ENCODE measurements at places on chromosomes 2 and 18.

DNA sequence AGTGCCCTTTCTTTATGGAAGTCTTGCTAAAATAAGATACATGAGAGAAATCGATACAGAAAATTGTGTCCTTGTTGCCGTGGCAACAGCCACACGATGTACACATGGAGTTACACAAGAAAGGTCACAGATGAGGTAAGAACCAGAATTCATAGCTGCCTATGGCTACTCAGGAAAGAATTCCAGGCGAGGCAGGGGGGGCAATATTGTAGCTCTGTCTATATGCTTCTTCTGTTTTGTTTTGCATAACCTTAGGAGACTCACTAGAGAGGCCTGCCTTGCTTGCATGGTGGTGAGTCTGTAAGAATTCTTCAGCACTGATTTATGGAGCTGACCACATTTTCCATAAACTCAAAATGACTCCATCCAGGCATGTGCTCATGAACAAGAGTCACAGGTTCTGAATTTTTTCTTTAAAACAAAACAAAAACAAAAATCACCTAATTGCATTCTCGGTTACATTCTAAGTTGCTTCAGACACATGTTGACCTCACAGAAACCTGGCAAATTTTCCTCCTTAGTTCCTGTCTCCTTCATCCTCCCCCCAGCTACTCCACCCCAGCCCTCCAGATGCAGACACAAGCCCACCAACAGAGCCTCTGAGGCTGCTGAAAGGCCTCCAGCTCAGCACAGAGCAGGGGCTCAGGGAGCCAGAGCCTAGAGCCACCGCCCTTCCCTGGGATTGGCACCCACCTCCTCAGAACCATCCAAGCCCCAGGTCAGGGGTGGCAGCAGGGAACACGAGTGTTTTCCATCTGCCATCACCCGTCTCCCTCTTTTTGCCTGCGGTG is 183.5 kb downstream of the ANTXR1 start:
- no peak for DNase-seq

GRCh38 chr2:196954001-196954400 is 27.5 kb upstream of the PGAP1 start:
- no peak for DNase-seq

DNA sequence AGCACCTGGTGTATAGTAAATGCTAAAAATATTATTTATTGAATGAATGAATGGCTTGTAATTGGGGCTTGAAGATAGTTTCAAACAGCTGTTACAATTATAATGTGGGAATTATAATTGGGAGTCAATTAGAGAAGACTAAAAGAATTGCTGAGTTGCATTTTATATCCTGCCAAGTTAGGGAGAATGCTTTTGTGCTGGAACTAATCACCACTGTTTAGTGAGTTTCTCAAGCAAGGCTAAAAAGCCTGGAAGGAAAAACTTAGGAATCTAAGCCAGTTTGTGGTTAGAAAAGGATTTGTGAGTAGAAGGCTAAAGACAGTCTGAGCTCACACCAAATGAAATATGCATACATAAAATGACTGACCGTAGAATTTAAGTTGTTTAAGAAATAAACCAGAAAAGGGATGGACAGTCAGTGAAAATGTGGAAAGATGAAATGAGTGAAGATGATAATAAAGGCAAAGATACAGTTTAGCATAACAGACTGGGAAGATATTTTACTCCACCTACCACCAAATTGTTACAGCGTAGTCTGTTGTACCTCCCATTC is 647.7 kb upstream of the FSHR start:
- DNase-seq = no peak

GRCh38 chr2:175057078-175057685 is 52.0 kb upstream of the CHN1 start:
- no peak for DNase-seq

- DNase-seq = no peak
Observed at GRCh38 chr18:79380816-79381806, 14.6 kb upstream of the NFATC1 start.

DNA sequence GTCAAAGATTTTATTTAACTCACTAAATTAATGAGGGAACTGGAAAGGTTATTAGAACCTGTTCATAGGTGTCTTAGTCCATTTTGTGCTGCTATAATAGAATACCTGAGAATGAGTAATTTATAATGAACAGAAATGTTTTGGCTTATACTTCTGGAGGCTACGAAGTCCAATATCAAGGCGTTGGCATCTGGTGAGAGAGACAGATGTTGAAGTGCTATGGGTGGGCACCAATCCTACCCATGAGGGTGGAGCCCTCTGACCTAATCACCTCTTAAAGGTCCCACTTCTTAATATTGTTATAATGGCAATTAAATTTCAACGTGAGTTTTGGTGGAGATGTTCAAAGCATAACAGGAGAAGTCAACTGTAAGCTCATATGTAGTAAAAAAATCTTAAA is 5.1 kb downstream of the RPIA start:
- no peak for DNase-seq

DNA sequence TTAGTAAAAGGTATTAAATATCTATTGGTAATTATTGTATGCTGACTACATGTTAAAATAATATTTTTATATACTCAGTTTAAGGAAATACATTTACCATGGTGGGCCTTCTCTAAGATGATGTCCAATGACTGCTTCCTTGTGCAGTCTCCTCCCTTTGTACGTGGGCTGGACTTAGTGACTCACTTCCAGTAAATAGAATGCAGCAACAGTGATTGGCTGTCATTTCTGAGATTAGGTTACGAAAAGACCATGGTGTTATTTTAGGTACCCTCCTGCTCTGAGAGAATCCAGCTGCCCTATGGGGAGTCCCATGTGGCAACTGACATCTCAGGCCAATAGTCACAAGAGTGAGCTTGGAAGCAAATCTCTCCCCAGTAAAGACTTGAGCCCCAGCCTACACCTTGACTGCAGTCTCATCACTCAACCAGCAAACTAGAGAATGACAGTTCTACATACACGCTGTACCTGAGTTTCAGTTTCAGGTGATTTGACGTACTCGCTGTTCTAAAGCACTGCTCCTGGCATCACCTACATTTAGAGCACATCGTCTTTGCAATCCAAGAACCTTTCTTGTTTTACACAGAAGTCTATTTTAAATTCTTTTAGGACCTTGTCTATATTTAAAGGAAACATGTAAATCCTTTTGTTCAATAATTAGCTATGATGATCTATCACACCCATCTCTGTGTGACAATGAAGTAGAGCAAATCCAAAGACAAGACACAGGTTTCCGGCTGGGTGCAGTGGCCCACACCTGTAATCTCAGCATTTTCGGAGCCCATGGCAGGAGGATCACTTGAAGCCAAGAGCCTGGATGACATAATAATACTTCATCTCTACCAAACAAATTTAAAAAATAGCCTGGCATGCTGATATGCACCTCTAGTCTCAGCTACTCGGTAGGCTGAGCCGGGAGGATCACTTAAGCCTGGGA is 87.2 kb downstream of the COBLL1 start:
- no peak for DNase-seq

GRCh38 chr2:134583997-134584520 is 134.7 kb downstream of the TMEM163 start:
- DNase-seq = no peak

DNA sequence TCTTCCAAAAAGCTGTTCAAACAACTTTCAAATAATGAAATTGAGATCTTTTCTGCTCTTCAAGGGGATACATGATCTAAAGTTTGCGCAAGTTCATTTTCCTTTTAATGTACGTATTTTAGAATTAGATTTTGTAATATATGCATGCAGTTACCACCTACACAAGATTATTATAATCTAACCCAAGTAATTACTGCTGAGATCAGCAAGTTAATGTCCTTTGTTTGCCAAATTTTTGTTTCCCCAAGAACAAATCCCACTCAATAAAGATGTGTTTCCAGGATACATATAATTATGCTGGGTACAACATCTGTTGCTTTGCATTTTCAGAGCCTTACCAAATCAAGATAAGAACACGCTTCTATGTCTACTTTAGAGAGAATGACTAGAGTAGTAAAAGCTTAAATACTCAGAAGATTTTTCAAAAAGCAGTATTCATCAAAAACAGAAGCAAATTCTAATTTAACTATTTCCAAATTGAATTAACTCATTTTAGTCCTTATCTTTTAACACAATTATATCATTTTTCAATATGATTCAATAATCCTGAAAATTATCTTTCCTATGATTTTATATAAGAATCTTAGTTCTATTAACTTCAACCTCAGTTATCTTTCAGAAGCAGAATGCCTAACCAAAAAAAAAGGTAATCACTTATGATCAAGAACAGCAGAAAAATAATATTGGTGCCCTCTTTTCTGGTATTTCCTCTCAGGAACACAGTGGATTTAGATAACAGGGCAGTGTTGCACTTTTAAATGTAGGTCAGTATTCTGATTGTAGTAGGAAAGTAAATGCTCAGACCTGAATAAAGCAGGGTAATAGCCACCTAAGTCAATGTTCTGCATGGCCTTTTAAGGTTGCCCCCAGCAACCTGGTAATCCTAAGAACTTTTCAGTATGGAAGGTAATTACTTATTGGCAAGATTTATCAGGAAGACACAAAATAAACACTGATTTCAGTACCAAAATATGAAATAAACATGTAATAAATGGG is 28.0 kb downstream of the CERKL start:
- DNase-seq = no peak

DNA sequence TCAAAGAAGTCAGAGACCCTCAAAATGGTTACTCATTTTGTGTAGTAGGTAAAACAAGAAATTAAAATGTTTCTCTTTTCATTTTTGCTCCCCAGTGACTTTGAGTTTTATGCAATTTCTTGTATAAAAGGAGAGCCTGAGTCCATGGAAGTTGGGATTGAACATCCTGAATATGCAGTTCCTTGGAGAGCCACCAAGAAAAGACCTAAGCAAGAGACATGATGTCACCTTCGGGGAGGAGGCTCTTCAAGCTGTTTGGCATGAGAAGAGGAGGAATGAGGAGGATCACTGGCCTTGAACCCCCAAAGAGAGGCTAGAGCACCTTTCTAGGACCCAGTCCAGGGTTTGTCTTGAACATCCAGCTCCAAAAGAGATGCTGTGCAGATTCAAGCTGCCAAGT is 83.5 kb upstream of the STPG4 start:
- no peak for DNase-seq

DNA sequence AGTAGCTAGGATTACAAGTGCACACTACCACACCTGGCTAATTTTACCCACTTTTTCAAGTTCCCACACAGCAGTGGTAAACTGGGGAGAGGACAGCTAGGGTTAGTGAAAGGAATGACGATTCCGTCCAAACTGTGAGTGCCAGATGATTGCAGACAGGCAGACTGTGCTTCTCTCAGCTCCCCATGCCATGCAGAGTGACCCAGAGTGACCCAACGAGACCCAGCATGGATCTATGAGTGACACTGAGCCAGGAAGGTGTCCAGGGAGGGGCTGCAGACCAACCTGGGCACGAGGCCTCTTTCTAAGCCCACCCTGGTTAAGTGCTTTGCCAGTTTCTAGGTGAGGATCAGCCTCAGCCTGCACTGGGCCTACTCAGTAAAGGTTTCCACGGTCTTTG is 7.7 kb upstream of the KLF11 start:
- DNase-seq = no peak

GRCh38 chr2:198385856-198386255 is 581.5 kb downstream of the PLCL1 start:
- DNase-seq = no peak

- DNase-seq = no peak
Observed at GRCh38 chr2:20212871-20213503, 11.9 kb downstream of the SDC1 start.

GRCh38 chr18:47726550-47726949 is 203.9 kb downstream of the SMAD2 start:
- DNase-seq = no peak

DNA sequence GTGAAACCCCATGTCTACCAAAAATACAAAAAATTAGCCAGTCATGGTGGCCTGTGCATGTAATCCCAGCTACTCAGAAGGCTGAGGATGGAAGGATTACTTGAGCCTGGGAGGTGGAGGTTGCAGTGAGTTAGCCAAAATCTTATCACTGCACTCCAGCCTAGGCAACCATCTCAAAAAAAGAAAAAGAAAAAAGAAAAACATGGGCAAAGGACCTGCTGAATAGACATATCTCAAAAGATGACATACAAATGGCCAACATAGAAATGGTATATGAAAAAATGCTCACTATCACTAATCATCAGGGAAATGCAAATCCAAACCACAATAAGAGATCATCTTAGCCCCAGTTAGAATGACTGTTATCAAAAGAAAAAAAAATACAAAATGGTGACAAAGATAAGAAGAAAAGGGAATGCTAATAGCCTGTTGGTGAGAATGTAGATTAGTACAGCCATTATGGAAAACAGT is 1.4 kb upstream of the TGOLN2 start:
- no peak for DNase-seq

GRCh38 chr2:140998577-140998976 is 1132.2 kb downstream of the LRP1B start:
- DNase-seq = no peak

- no peak for DNase-seq
Observed at GRCh38 chr2:235621736-235622135, 127.9 kb downstream of the AGAP1 start.

DNA sequence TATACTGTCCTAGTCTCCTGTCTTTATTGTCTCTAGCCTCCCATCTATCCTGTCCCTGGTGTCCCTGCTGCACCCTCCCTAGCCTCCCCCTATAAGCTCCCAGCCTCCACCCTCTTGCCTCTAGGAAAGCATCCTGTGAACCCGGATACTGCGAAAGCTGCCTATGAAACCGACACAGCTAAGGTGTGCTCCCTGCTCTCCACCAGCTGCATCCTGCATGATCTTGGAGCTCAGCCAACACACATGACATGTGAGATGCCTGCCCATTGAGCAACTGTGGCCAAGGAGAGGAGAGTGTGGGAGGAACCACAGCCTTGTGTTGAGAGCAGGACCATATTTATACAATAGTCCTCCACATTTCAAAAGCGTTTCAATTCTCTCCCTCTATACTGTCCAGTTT is 187.1 kb downstream of the ZBTB7C start:
- DNase-seq = no peak

- DNase-seq = no peak
Observed at GRCh38 chr2:61759005-61759404, 94.9 kb downstream of the FAM161A start.

DNA sequence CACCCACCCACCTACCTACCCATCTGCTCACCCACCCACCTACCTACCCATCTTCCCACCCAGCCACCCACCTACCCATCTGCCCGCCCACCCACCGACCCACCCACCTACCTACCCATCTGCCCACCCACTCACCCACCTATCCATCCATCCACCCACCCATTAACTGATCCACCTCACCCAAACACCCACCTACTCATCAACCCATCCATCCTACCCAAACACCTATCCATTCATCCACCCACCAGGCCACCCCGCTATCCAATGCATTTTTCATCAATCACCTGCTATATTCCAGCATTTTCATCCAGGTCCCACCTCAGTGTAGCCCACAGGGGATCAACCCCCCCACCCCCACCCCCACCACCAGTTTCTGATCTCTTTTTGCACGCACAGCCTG is 121.8 kb downstream of the GLI2 start:
- DNase-seq = no peak
